Occipital lobe (tissue), 3 donors: ENCODE measurements at places on chromosomes 5 and 9.
A peak's percentile ranks its signal among the peaks of the same experiment; 100 is the strongest.

DNA sequence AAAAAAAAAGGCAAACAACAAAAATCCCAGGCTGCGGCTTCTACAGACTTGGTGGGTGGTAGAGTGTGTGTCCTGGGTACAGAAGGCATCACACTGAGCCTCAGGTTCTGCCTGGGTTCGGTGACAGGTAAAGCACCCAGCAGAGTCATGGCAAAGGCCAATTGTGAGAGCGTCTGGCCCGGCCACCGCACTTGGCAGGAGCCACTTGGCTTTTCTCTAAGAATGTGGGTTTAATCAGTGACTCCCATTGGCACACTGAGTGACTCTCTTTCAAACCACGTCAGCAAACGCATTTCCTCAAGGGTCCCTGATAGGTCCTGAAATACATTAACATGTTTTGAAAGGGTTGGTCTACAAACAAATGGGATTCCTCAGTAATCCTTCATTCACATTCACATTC is 17.0 kb downstream of the COL23A1 start:
- DNase-seq, result no peak

DNA sequence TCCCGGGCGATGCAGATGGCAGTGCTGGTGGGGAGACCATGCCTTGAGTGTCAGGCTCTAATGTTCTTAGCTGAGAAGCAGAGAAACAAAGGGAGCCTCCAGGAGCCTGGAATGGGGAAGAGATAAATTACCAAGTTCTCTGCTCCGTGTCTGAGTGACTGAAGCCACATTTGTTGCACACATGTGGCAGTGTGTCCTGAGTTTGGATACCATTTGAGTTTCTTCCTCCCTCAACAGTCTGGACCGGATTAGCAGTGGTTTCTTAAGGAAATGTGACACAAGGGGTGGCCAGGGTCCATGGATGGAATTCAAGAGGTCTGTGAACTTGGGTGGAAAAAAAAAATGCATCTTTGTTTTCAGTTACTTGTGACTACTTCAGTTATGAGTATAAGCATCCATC is 50.7 kb upstream of the GARNL3 start:
- no peak for DNase-seq

DNA sequence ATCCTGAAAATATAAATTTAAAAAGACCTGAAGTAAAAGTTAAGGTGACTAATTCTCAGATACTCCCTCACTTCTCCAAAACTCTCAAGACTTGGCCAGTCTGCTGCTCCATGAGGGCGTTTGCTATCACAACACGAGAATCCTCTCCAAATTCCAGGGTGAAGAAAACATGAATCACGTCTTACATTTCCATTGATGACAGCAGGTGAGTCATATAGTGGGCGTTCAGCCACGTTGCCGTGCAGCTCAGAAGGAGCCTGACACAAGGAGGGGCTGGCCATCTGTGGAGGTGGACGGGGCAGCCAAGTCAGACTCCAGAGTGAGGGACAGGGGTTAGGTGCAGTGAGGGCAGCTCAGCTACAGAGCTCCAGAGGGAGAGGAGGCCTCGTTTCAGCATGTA is 555.1 kb upstream of the ADAMTS16 start:
- peak; percentile 13 for DNase-seq

- no peak for DNase-seq
Observed at GRCh38 chr5:65262096-65262495, 219.6 kb downstream of the ADAMTS6 start.

- no peak for DNase-seq
Observed at GRCh38 chr9:91421971-91422757, 1.5 kb downstream of the NFIL3 start.

DNA sequence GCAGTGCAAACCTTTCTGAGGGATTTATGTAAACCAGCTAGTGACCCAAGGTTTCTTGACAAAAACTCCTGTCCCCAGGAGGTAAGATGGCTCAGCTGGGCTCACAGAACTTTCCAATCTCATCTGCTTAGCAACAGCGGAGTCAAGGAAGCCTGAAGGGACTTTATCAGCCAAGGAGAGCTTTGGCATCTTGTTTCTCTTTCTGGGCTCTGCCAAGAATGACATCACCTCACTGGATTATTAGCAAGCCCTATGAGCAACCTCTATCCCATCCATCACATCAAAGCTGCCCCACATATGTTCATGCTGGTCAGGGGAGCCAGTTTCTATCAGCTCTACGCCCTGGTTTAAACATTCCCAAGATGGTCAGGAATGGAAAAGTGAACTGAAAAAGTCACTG is 461.3 kb downstream of the ENC1 start:
- DNase-seq, result no peak

- no peak for DNase-seq
Observed at GRCh38 chr5:89981878-89982773, 427.4 kb downstream of the CETN3 start.

DNA sequence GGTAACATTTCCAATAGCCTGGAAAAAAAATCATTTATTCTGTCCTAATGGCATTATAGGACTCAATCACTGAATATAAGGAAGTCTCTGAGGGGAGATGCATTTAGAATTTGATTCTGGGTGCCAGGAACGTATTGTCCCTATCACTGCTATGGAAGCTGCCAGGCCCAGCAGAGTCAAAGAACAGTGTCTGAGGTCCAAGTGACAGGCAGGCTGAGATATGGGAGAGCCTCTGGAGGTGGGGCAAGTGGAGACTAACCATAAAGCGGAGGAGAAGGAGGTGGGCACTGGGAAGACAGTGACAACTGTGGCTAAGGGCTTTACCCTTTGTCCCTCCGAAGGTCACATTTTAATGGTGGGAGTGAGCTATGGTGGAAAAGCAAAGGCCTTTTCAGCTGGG is 505.5 kb downstream of the CTNND2 start:
- no peak for DNase-seq

DNA sequence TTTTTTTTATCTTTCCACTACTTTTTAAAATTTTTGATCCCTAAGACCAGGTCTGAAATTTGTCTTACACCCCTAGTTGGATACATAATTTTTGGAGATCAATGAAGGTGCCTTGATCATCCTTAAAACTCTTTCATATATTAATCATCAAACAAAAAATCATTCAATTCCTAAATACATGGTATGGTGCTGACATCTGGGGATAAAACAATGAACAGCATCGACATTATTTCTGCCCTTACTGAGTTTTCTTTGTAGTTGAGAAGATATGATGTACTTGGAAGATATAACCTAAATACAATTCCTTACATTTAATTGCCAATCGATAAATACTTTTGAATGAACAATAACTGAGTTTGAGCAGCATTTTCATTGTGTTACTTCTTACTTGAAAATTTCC is 18.3 kb downstream of the SPINK9 start:
- no peak for DNase-seq

DNA sequence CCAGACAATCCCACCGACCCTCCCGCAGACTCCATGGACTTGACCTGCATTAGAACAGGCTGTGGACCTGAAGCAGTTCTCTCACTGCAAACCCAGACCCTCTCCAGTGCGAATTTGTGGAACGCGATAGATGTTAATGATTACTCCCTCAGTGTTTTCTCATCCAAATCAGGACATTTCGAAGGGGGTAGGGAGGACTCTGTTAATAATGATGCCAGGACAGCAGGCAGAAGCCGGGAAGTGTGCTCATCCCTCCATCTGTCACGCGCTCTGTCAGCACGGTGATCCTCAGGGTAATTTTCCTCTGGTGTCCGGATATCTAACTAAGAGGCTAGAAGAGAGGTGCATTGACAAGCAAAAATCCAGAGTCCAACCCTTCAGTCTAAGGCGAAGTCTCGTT is 18.8 kb downstream of the RAPGEF1 start:
- DNase-seq, result no peak

DNA sequence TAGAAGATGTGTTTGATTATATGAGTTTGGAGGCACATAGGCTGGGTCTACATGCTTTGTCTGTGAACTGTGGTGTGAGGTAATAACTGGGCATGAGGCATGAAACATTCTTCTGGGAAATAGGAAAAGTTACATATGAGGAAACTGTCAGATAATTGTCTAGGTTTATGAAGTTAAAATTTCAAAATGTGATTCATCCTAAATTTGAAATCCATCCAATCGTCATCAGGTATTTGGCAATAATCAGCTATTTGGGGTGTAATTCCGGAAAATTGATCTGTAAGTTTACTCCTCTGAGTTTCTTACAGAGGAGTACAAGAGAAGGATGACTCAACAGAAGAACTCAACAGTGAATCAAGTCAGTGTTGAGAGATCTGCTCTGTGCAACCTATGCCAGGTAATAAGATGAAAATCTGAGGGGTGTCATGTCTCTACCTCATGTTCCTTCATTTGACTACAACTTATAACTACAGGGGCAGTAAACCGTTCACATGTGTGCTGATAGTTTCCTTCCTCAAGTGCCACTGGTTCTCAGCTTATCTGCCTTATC is 1171.6 kb upstream of the CDH18 start:
- DNase-seq, result no peak

DNA sequence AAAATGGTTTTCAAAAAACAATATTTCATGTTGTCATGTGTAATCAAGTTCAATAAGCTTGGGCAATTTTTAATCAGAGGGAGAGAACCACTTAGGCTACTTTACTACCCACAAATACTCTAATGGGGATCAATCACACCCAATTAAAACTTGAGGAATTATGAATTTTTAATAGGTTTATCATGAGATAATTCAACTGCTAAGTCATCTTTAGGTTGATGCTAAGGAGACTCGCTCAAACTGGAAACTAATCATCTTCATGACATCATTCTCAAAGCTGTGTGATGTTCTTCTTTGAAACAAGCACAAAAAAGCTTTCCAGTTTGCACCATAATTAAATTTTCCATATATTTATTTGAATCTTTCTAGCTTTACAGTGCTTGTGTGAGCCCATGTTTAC is 867.5 kb downstream of the MAT2B start:
- no peak for DNase-seq
